SK-MEL-5 (cell line): ENCODE measurements at places on chromosomes 11 and 22. TPM values are rescaled to one million over a fixed set of nuclear protein-coding genes. Genes with fewer than 3 reads are reported as not detected.

DNA sequence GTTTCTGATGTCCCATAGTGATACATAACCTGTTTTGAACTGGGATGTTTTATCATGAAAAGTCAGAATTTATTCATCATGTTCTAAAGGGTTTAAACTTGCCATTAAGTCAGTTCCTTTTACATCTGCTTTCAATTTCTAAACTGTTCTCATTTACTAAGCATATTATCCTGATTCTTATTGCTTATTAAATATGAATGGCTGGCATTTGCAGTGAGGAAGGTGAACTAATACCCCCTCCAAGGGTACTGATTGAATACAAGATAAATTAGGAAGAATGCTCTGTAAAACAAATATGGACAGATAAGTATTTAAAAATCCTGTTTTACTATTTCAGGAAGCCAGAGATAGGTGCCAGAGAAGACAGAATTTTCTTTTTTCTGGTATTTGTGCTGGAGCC lies 70.8 kb upstream of the HORMAD2 start:
- DNase-seq, result no peak

- DNase-seq, result no peak
These were observed 205.9 kb downstream of the CTTN start for GRCh38 chr11:70604221-70604620.

- no peak for DNase-seq
These were observed 814 bp upstream of the NARS2 start for GRCh38 chr11:78575478-78575877.

DNA sequence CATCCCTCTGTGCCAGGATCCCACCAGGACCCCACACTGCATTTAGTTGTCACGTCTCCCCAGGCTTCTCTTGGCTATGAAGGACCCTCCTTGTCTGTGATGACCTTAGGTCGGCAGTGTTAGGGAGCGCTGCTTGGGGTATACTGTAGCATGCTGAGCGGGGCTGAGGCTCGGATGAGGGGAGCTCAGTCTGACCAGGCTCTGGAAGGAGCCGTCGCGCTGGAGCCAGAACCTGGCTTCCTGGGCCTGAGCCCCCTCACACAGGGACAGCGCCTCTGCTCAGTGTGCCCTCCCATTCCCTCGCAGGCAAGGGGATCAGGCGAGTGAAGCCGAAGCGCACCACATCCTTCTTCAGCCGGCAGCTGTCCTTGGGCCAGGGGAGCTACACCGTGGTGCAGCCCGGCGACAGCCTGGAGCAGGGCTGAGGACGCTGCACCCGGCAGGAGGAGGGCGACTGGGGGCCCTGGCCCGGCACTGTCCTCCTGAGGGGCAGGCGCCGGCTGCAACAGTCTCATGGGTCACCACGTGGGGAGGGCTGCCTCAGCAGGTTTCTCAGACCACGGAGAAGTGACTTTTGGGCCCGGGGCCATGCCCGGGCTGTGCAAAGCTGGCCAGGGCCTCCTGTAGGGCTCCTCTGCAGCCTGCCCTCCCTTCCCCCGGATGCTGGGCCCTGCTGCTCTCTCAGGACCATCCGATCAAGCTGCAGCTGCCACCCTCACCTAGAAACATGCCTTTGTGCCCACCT lies 11.5 kb upstream of the NEAT1 start:
- no peak for DNase-seq

MUC5B gene
- total RNA-seq, result 0.21 and 0.35 TPM in 2 replicates

DNA sequence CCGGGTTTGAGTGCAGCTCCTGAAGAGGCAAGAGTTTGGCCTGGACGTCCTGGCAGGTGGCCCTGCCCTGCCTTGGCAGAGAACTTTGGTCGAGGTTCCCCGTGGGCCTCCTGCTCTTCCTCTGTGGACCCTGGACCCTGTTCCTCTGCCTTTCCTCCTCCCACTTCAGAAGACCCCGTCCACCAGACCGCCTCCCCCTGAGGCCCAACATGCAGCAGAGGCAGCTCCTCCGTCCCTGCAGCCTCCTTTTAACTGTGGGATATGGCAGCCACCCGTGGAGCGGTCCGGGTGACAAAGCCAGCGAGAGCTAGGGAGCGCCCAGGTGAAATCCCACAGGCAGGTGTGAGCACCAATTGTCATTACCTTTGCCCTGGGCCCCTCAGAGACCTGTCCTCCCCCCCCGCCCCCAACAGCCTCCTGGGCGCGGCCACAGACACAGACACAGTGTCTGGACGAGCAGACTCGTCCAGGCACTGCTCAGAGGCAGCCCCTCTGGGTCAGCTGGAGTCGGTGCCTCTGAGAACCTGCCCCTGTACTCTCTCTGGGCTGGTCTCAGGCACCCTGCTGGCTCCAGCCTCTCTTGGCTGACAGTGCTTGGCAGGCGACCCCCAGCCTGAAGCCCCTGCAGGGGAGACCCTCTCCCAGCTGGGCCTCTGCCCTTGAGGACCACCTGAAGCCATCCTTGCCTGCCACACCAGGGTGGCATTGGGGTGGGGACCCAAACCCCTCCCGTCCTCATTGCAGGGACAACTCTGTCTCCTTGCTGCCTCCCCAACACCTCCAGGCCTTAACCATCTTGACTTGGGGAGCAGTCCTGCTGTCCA lies 4.1 kb upstream of the PTDSS2 start:
- no peak for DNase-seq

DNA sequence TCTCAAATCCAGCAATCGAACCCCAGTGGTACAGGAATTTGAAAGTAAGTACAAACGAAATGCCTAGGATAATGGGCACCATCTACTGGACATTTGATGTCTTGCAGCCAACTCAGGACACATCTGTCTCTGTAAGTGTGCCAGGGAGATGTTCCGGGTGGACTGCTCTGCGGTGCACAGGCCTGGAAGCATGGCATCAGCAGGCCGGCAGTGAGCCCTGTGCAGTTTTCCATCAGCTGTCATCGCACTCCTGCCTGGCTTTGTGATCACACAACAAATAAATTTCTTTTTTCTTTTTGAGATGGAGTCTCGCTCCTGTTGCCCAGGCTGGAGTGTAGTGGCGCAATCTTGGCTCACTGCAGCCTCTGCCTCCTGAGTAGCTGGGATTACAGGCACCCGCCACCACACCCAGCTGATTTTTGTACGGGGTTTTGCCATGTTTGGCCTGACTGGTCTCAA lies 71.0 kb downstream of the JAM3 start:
- DNase-seq, result peak; percentile 80

GRCh38 chr22:38733724-38734381 lies 21.9 kb downstream of the SUN2 start:
- no peak for DNase-seq

DNA sequence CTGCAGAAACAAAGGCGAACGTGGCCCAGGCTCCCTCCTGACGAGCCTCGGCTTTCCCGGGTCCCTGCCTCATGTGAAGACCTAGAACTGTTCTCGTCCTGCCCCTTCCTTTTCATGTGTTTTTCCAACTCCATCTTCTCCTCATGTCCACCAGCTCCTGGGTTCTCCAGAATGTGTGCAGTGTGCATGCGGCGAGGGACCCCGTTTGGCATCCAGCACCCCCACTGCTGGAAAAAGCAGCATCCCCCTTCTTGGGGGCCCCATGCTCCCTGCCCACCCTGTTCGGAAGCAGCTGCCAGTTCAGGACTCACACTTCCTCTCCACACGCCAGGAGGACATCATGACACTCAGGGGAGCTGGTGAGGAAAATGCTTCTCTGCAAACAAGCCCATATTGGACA lies 313.5 kb downstream of the BRD1 start:
- no peak for DNase-seq

DNA sequence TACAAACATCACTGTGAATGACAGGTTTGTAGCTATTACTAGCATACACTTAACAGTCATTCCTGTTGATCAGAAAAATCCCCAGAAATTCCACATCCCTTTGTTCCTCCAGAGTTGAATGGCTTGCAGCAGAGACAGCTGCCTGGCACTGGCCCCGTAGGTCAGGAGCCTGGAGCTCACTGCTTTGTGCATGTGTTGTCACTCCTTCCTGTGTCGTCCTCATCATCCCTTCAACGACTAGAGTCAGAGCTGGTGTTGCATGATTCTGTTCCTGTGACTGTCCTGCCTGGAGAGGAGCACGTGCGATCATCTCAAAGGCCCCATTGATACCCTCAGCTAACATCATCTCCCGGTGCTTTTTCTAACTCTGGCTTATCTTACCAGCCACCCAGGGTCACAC lies 58.3 kb downstream of the LDLRAD3 start:
- DNase-seq, result peak; percentile 93

- DNase-seq, result no peak
These were observed 72.0 kb downstream of the PRR5L start for GRCh38 chr11:36367806-36368680.

DNA sequence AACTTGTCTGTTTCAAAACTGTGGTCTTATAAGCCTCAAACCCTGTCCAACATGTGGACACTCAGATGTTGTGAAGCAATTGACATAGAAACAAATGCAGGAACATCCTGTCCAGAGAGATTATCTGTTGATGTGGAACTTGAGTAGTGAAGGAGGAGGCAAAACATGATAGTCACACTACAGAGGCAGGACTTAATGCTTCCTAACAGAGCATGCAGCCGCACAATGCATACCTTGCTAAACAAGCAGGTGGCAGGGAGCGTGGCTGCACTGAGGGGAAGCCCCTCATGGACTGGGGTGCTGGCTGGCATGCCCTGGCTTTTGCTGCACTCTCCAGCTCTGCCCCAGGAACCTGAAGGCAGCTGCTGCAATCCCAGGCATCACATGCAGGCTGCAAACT lies 5.3 kb downstream of the C22orf39 start:
- DNase-seq, result no peak

- no peak for DNase-seq
These were observed 105.1 kb upstream of the CRYBB3 start for GRCh38 chr22:25094579-25094978.

DDX25 gene
- 0.96 and 1.5 TPM in 2 replicates for total RNA-seq

PLAAT3 gene
- 3.5 and 4.6 TPM in 2 replicates for total RNA-seq
